ENCODE measurements at places on chromosomes 6 and 20.

- DNase-seq, result no peak
Observed at GRCh38 chr6:17311595-17312311, 30.6 kb downstream of the RBM24 start.

DNA sequence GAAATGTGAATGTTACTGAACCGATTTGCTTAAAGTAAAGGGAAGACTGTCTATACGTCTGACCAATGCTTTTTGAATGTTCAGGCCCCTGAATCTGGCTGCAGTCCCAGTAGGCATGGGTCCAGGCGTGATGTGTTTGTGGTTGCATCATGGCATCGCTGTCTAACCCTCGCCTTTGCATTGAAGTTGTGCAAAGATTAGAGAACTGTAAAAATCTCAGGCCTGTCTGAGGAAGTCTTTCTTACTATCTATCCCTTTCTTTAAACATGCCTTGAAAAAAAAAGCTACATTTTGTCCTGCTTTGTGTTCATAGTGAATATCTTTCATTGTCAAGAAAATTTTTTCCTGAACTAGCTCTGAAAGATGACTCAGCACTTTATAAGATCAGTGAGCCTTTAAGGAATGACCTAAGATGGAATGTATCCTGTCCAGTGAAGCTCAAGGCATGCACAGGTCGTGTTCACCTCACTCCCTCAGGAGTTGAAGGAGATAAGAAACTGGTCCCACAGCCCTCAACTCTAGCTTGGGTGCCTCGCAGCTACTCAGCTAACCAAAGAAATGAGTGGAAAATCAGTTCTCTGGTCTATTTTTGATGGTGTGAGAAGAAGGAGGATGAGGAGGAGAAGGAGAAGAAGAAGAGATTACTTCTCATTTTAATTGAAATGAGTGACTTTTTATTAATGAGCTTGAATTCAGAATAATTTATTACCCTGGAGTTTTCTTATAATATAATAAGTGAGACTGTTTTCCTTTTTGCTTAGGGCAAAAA, 48.6 kb downstream of the TPD52L1 start:
- DNase-seq, result no peak

- DNase-seq, result no peak
Observed at GRCh38 chr6:157228426-157229131, 94.7 kb downstream of the TMEM242 start.

DNA sequence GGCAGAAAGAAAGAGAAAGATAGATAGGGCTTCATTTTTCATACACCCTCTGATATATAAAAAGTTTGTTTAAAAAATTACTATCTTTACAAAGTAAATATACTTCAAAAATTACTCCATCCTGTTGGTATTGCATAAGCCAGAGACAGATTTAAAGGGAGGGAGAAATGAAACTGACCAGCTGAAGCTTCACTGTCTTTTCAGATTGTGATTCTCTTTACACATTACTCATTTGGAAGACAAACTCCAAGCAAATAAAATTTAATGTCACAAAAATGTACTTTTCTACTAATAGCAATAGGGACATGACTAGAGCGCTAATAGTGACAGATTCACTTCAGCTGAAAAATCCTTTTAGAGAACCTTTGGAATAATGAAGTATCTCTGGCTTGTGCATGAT, 38.6 kb upstream of the MARCKS start:
- DNase-seq, result no peak

GRCh38 chr6:45320349-45320748, 7.8 kb upstream of the RUNX2 start:
- DNase-seq, result no peak

DNA sequence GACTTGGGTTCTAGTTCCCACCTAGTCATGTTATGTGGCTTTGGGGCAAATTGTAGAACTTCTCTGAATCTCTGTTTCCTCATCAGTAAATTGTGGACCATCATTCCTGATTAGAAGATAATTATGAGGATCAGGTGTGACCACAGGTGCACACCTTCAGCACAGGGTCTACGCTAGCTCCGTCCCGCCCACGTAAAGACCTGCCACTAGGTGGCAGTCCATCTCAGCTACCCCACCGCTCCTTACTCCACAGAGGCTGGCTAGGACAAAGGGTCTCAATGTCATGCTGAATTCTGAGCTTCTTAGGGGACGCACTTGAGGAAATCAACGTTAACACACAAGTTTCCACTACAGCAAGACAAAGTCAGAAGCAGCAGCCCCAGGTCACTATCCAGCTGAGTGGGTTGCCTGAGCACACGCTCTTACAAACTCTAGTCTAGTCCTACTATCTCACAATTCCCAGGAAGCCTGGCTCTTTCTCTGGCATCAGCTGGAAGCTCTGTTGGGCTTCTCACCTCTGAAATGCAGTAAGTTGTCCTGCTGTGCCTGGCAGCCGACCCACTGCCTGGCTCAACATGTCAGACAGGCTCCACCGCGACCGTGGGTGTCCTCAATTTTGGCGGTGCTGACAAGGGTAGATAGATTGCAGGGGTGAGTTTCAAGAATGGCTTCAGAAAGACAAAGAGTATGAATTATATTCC, 2.0 kb upstream of the PLCG1 start:
- peak; percentile 57 for DNase-seq

- DNase-seq, result no peak
Observed at GRCh38 chr6:21181866-21182265, 411.7 kb upstream of the SOX4 start.

GRCh38 chr6:87104667-87105066, 9.8 kb upstream of the CGA start:
- no peak for DNase-seq

GRCh38 chr6:4883298-4883697, 107.1 kb downstream of the CDYL start:
- DNase-seq, result no peak

DNA sequence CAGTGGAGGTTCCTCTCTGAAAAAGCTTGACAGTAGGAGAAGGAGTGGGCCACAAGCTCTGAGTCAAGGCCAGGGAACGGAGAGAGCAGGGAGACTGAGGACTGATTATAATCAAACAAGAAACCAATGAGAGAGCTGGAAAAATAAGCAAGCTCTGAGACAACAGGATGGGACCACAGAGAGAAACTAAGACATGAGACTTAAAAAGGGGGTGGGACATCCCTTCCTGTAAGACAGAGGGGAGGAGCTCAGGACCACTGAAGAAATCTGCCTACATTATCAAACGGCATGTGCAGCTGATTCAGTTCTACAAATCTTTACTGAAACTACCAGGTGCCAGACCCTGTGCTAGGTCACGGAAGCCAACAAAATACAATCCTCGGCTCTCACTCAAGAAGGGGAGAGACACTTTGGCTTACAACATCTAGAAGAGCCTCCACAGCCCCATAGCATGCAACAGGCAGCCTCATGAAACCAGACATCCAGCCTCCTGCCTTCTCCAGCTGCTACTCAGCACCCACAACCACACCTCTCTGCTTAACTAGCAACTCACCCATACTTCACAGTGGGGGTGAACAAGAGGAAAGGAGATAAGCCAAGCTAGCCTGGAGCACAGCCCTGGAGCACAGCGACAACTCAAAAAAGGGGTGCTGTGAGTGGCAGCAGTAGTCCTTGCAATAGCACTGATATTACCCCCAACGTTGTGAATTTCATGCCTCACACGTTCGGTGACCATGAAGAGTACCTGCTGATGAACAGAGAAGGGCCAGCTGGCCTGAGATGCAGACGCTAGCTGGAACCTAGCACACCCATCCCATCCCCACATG, 39.1 kb upstream of the ANKRD60 start:
- no peak for DNase-seq

GRCh38 chr6:52125139-52125538, 37.7 kb upstream of the PKHD1 start:
- no peak for DNase-seq

DNA sequence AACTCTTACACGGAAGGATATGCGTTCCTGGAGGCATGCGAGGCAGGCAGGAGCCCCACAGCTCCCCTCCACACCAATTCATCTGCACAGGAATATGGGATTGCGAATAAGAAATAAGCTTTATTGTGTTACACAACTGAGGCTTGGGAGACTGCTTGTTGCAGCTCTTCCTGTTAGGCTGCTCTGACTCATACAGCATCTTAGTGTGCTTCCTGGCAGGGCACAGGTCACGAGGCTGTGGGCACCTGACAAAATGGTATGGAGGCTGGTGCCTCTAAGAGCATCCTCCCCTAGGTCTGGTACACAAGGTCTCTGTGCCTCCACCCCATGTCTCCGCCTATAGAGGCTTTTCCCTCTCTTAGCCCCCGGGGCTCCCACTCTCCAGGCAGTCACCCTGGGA, 6.8 kb downstream of the SLC22A3 start:
- no peak for DNase-seq

DNA sequence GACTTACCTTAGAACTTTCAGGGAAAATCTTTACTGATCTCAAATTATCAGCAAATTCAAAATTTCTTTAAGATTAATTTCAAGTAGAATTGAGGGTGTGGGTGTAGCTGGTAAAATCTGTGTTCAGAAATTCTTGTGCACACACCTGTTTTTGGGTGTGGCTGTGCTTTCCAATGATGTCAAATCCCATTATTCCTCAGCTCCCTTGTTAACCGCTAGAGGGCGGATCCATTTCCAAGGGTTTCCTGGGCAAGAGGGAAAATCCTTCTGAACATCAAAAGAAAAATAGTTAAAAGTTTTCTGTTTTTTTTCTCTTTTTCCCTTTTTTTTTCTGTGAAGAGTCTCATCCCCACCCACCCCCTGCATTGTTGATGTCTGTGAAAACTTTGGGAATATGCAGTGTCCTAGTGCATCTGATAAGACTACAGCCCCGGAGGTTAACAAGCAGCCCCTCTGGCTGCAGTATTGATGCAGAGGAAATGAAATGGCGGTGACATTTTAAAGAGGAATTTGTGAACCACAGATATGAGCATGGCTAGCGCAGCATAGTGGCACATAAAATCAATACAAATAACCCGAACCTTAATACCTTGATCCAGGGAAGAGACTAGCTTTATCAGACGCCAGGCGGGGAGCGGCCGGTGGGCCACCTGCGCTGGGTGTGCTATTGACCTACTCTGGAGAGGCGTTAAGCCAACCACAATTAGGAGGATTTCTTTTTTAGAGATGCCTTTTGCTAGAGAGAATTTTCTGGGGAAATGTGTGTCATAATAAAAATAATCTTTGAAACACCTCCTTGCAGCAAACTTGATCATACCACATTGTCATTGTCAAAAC, 130.9 kb downstream of the FOXA2 start:
- no peak for DNase-seq

DNA sequence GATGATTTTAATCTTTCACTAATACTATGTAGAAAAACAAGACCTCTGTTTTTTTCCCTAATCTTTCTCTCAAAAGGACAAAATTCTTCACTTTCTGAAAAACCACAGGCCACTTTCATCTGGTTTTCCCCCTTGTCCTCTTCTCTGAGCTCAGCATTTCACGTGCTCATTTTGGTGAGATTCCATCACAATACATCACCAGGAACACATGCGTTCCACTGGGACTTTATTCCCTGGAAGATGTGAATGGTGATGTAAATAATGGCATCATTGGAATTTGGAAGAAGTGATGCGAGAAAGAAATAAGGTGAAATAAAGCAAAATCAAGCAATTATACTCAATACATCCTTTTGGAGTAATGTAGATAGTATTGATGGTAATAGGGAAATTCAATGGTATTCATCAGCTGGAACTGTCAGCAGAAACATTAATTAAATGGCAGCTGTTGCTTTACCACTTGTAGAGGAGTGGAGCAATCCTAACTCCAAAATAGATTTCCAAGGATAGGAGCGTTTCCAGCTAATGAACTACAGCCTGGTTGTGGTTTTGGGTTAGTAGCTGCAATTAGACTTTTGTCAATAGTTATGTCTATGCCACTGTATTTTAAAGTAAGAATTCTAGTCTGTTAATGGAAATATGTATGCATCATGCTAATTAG, 11.5 kb downstream of the FILIP1 start:
- DNase-seq, result no peak

- peak; percentile 70 for DNase-seq
Observed at GRCh38 chr6:151390851-151391470, 398 bp downstream of the ZBTB2 start.

DNA sequence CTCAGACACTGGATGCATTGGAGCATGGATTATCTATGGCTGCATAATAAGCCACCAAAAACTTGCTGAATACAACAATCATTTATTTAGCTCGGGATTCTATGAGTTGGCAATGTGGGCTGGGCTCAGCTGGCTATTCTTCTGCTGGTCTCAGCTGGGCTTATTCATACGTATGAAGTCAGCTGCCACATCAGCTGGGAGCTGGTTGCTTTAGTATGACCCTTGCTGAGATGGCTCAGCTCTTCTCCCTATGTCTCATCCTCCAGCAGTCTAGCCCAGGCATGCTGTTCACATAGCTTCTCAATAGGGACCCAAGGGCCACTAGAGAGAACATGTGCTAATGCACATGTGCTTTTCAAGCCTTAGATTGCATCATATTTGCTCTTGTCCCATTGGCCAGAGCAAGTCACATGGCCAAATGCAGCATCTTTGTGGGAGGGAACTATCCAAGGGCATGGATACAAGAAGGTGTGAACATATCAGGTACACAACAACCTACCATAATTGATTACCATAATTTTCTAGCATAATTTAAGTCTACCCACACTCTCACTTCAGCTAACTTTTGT, 444.6 kb downstream of the KIF16B start:
- DNase-seq, result no peak

DNA sequence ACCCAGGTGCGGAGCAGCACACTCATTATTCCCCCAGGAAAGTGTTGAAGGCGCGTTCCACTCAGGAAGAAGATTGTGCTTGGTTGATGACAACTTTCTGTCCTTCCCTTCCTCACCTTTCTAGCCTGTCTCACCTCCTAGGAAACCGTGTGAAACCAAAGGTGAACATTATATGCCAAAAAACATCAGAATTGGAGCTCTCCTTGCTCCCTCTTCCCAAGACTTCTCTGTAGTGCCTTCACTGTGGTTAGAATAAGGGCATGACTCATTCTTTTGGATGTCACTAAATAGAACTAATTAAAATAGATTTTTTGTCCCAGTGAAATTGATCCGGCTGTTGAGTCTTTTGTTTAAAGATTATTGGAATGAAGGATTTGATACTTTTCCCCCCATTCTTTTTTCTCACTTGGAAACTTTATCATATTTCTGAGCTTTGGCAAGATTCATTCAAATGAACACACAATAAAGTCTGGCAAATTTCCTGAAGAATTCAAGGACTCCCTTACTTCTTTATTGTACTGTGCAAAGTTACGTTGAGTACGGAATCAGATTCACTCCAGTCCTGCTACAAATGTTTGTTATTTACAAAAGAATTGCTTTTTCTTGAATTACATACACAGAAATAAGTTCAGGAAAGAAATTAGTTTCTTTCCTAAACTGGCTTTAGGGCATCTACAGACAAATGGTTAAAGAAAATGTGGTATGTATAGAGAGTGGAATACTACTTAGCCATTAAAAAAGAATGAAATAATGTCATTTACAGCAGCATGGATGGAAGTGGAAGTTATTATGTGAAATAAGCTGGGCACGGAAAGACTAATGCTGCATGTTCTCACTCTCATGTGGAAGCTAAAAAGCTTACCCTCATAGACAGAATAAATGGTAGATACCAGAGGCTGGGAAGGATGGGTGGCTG, 142.8 kb upstream of the AKAP12 start:
- no peak for DNase-seq

- DNase-seq, result no peak
Observed at GRCh38 chr6:14436592-14437132, 319.1 kb downstream of the CD83 start.

- no peak for DNase-seq
Observed at GRCh38 chr20:32338665-32339064, 19.5 kb upstream of the ASXL1 start.

GRCh38 chr20:32449057-32449889, 91.1 kb downstream of the ASXL1 start:
- DNase-seq, result no peak

Data from stimulated activated CD4-positive, alpha-beta T cell treated with anti-CD3 and anti-CD28 coated beads, Interleukin-2, amount 100 ng/mL, for 48 hours (primary cell).